Immature natural killer cell (primary cell): ENCODE measurements at places on chromosomes 5 and 9. TPM values are rescaled to one million over a fixed set of nuclear protein-coding genes. Genes with fewer than 3 reads are reported as not detected.
A peak's percentile ranks its signal among the peaks of the same experiment; 100 is the strongest.

- no peak for DNase-seq
These were observed 871.4 kb upstream of the CDH10 start for GRCh38 chr5:25516141-25516540.

DNA sequence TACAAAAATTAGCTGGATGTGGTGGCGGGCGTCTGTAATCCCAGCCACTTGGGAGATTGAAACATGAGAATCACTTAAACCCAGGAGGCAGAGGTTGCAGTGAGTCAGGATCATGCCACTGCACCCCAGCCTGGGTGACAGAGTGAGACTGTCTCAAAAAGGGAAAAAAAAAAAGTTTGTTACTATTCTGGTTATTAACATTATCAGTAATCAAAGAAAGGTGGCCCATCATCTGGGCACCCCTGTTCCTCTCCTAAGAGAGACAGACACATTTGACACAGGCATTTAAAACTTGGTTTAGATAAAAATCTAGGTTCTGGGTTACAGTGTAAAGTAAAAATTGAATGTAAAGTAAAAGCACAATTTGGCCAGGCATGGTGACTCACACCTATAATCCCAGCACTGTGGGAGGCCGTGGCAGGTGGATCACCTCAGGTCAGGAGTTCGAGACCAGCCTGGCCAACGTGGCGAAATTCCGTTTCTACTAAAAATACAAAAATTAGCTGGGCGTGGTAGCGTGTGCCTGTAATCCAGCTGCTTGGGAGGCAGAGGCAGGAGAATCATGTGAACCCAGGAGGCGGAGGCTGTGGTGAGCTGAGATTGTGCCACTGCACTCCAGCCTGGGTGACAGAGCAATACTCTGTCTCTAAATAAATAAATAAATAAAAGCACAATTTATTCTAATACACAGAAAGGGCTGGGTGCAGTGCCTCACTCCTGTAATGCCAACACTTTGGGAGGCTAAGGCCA, 16.7 kb upstream of the PHYHD1 start:
- no peak for DNase-seq

The KIF12 gene
- polyA plus RNA-seq, result not detected

The EEIG1 gene
- polyA plus RNA-seq, result 19.6 TPM

The PCDHA1 gene
- polyA plus RNA-seq, result not detected

GRCh38 chr5:4113426-4113825, 517.8 kb downstream of the IRX1 start:
- no peak for DNase-seq

GRCh38 chr5:109688630-109688969, 1.1 kb upstream of the MAN2A1 start:
- no peak for DNase-seq

DNA sequence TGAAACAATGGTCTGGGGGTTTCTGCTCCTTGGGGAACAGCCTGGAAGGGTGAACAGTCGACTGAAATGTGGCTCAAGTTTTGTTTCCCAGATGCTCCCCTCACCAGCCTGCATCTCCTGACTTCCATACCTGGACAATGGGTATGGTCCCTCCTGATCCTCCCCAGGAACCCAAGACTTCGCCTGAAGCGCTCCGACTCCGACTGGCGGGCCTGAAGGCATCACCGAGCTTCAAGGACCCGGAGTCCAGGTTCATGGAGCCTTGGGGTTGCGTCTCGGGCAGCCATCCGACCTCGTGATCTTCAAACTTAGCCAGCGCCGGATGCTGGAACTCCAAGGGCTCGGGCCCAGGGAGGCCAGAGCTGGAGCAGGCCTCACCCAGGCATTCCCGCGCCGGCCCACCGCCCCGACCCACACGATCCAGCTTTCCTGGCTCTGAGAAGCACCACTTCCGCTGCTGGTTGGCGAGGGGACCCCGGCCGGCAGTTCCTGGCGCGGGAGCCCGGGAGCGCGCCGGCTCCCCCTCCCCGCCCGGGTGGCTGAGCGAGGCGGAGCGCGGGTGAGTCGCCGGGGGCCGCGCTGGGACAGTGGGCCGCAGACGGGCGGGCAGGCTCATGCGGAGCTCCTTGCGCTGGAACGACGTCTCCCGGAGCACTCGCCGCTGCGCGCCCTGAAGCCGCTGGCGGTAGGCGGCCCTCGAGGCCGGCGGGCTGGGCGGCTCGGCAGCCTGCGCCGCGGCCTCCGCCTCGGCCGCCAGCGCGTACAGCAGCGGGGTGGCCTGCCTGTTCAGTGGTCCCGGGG, 5.2 kb downstream of the SHROOM1 start:
- DNase-seq, result no peak

DNA sequence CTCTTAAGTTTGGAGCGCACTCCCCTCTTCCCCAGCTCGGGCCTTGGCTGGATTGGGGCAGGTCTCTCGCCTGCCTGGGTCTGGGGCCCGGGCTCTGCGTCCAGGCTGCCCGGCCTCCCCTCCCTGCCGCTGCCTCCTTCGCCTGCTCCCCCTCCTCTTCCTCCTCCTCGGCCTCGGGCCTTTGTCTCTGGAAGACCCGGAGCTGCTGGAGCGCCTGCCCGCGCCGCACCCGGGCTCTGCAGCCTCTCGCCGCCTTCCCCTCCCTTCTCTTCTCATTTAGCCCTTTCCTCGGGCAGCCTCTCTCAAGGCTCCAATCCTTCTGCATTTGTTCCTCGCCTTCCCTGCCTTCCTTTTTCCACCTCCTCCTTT, 218.5 kb downstream of the C9orf50 start:
- no peak for DNase-seq

The VLDLR gene
- 0.84 TPM for polyA plus RNA-seq

GRCh38 chr5:118548761-118549720, 439.3 kb downstream of the DTWD2 start:
- DNase-seq, result no peak

The CDO1 gene
- not detected for polyA plus RNA-seq

GRCh38 chr5:140801494-140801841, 611 bp downstream of the PCDHA3 start:
- DNase-seq, result no peak

- DNase-seq, result no peak
These were observed 6.9 kb upstream of the PDLIM4 start for GRCh38 chr5:132250547-132250946.

GRCh38 chr9:106277966-106278365, 583.6 kb downstream of the TMEM38B start:
- no peak for DNase-seq

The SPEF2 gene
- 4.9 TPM for polyA plus RNA-seq

The CBY3 gene
- 0.56 TPM for polyA plus RNA-seq

The PCDHGC5 gene
- polyA plus RNA-seq, result not detected

The SHC3 gene
- not detected for polyA plus RNA-seq

GRCh38 chr5:129724647-129725046, 23.2 kb upstream of the MINAR2 start:
- DNase-seq, result no peak

DNA sequence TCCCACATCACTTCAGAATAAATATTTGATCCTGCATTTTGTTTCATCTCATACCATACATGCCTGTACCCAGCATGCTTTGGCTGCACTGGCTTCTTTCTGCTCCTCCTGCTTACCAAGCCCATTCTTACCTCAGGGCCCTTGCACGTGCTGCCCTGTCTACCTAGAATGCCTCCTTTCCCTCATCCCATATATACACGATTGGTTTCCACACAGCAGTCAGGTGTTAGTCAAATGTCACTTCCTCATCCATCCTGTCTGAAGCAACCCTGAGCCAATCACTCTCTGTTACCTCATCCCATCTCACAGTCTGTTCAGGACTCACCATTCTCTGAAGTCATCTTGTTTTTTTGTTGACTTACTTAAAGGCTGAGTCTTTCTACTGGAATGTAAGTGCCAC, 30.3 kb downstream of the CAST start:
- no peak for DNase-seq

GRCh38 chr5:144139586-144139985, 30.9 kb downstream of the YIPF5 start:
- no peak for DNase-seq

DNA sequence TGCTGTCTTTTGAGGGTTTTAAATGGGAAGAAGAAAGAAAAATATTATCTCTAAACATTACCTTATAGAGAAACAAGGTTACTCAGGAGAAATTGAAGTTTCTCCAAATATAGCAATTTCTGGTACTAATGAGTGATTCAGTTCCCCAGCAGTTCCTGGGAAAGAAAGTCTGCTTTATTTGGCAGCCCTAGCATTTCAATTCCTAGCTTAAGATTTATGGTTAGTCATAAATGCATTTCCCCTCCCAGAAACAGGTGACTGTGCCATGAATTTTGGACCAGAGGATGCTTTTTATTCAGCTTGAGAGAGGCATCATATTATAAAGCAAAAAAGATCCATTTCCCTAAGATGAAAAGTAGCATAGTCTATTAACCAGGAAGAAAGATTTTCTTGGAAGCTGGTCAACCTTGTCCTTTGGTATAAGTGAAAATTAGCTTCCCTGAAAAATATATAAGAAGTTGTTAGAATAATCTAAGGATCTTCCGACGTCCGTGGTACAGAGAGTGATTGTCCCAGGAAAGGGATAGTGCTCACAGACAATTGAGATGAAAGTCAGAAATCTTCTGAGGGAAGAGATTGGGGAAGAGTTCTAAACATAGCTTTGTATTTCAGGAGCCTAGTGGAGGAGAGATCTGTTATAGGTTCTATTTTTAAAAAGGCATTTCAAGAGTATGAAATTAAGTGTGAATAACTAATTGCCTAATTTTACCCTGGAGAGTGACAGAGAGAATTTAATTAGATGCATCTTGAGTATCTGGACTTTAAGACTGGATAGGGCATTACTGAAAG, 164.9 kb downstream of the ESM1 start:
- DNase-seq, result no peak

The NFIB gene
- polyA plus RNA-seq, result not detected

The ECPAS gene
- 12.6 TPM for polyA plus RNA-seq

GRCh38 chr9:2570615-2571479, 50.7 kb upstream of the VLDLR start:
- DNase-seq, result peak; percentile 21

The GLRA1 gene
- polyA plus RNA-seq, result not detected

The C9 gene
- polyA plus RNA-seq, result not detected

DNA sequence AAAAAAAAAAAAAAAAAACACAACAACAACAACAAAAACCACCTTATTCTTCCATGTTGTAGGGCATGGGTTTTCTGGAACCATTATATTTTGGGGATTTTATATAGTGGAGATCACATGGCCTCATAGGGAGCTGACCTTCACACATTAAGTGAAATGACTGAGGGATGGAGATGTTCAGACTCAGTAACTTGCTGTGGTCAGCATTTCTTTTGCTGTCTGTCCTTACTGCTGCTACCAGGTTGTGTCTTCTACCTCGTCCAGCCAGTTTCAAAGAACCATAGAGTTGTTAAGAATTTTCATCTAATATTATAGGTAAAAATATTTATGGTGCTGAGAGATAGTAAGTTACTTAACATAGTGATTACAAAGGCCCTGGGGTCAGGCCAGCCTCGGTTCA, 107.6 kb downstream of the PDE8B start:
- no peak for DNase-seq

The ARHGEF28 gene
- polyA plus RNA-seq, result 0.85 TPM

GRCh38 chr9:16918920-16919319, 48.5 kb upstream of the BNC2 start:
- DNase-seq, result no peak

- DNase-seq, result no peak
These were observed 9.6 kb downstream of the EPB41L4B start for GRCh38 chr9:109311286-109311685.

DNA sequence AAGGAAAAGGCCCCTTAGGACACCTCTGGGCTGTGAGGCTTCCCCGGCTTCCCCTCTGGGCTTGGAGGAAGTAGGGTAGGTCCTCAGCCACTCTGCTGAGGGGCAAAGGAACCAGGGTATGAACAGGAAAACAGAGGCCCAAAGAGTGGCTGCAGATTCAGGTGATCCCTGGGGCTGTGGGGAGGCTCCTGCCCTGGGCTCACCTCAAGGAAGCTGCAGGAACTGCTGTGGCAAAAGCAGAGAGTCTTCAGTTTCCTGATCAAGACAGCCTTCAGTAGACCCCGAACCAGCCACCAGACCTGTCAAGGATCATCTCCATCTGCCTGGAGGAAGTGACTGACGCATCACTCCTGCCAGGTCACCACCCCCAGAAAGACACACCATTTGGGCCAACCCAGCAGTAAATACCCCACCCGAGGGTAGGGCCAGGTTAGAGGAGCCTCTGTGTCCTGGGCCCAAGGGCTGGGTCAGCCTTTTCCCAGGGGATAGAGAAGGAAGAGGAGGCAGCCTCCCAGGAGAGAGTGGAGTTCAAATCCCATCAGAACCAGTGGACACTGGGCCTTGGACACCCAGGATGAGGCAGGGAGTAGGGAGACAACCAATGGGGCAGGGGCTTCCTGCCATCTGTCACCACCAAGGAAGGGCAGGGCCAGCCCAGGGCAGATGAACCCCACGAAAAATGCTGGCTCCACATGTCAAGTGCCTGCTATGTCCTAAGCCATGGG, 5.8 kb upstream of the ST6GALNAC6 start:
- DNase-seq, result peak; percentile 76

The CATSPER3 gene
- not detected for polyA plus RNA-seq

DNA sequence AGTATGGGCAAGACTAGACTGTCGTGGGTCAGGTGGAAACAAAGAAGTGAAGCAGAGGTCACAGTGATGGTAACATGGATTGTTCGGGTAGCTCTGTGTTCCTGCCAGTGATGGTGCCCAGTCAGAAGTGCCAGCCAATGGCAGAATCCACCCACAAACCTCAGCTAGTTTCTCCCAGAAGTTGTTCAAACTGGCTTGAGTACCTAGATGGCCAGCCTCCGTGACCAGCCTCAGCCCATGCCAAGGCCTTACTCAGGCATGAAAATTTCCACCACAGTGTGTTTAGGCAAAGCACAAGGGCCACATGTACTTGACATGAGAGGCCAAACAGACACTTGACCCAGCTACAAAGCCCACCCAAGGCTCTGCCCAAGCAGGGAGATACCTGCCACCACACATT, 19.4 kb upstream of the BTNL9 start:
- no peak for DNase-seq
